ENCODE measurements at places on chromosomes 4 and X.

- no peak for DNase-seq
These were observed 56.1 kb upstream of the HELT start for GRCh38 chr4:184962125-184962638.

- no peak for DNase-seq
These were observed 18.5 kb downstream of the UVSSA start for GRCh38 chr4:1365271-1366178.

DNA sequence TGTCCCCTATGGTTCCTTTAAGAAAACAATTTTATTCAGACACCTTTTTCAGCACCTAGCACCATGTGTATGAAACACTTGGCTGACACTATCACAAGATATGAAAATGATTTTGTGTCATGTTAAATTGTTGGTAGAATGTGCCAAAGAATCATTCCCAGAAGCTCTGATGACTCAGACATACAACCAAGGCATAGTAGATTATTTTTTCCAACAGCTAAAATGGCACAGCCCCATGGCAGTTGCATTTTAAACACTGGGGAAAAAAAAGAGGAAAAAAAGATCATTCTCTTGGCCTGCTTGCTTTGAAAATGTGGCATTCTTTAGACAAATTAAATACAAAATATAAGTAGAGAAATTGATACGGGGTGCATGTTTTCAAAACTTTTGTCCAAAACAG lies 230.2 kb downstream of the NLGN4X start:
- DNase-seq: no peak

- no peak for DNase-seq
These were observed 952.9 kb downstream of the FAT4 start for GRCh38 chr4:126267689-126268088.

DNA sequence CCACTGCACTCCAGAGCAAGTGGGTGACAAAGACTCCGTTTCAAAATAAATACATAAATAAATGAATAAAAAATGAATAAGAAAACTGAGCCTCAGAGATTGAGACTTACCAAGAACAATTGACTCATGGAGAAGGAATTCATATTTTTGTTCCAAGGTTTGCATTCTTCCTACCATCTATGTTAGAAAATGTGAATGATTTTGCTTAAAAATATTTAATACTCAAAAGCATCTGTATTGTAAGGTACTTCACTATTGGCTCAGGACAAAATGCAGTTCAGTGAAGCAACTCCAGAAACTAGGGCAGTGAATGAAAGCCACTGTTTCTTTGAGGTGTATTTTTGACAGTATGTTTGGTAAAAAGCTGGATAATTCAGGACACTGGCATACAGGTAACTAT lies 54.1 kb downstream of the XAGE2 start:
- DNase-seq: no peak

DNA sequence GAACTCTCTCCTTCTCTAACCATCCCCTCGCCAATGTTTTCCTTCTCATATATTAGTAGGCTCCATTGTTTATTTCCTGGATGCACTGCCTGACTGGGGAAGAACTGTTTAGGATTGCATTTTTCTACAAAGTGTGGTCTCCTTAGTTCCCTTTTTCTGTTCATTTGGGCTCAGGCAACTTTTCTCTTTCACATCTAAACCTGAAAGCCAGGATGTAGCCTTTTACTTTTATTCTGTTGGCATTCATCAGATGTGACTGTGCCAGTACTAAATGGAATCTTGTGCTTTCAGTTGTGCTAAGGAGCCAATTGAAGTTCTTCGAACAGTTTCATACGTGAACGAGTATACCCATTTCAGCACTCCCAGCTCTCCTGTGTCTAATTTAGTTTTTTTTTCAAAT lies 59.8 kb downstream of the DDIT4L start:
- DNase-seq: no peak

DNA sequence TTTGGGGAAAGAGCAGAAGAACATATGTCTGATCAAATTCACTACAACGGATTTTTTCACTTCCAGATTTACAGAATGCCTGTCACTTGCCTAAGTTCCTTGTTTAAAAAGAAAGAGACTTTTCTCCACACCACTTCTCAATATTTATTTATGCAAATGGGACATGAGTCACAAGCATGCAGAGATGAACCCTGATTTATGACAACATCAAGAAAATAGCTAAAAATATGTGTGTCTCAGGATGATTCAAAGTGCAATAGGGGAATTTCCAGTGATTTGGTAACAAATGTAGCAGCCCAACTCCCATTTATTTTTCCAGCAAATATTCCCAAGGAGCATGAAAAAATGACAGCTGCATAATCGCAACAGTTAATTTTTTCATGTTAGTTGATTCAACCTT lies 180.4 kb upstream of the FAT1 start:
- DNase-seq: no peak

GRCh38 chr4:504076-504475 lies 5.1 kb downstream of the PIGG start:
- no peak for DNase-seq

- DNase-seq: peak; percentile 14
These were observed 17.0 kb upstream of the PAPSS1 start for GRCh38 chr4:107736924-107737448.

GRCh38 chr4:154622598-154622997 lies 10.1 kb upstream of the FGG start:
- no peak for DNase-seq

DNA sequence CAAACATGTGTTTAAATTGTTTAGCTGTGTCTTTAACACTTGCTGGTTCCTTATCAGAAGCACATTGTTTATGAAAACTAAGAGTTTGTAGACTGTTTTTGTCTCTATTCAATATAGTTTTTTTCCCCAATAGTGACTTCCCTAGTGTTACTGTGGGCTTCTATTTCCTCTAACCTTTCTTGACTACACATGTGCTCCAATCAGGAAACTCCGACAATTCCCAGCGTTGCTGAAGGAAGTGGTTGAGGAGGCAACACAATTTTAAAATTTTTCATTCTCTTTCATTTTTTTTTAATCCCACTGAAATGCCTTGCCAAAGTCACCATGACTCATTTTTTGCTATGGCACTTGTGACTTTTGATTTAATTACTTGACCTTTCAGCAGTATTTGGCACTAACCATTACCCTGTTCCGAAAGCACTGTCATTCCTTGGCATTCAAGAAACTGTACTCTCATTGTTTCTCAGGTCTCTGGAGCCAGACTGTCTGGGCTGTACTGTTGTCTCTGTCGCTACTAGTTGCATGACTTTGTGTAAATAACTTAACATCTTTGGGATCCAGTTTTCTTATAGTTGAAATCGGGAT lies 67.6 kb upstream of the FREM3 start:
- no peak for DNase-seq

GRCh38 chr4:53777244-53777984 lies 186.1 kb upstream of the LNX1 start:
- no peak for DNase-seq

GRCh38 chr4:151626751-151627150 lies 134.1 kb downstream of the GATB start:
- DNase-seq: no peak

- DNase-seq: no peak
These were observed 65.3 kb upstream of the FBXW7 start for GRCh38 chr4:152601156-152601555.

GRCh38 chr4:78624048-78624447 lies 72.5 kb downstream of the ANXA3 start:
- no peak for DNase-seq

GRCh38 chr4:86356425-86357210 lies 3.2 kb downstream of the MAPK10 start:
- no peak for DNase-seq

GRCh38 chr4:24657768-24658617 lies 73.6 kb upstream of the DHX15 start:
- no peak for DNase-seq

DNA sequence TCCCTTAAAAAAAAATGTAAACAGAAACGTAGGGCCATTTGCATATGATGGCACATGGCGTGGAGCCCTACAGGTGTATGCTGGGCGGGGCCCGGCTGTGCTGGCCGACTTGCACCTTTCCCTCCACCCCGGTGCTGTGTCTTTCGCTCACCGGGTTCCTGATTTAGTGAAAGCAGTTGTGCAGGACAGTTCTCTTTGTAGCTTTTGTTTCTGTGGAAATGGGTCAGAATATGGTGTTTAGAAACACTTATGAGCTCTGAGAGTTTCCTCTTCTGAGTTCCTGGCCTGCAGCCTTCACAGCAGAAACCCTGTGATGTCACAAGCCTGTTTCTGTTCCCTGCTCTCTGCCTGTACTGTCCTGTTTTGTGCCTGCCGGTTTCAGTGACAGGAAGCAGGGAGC lies 22.5 kb upstream of the MSANTD1 start:
- DNase-seq: no peak

DNA sequence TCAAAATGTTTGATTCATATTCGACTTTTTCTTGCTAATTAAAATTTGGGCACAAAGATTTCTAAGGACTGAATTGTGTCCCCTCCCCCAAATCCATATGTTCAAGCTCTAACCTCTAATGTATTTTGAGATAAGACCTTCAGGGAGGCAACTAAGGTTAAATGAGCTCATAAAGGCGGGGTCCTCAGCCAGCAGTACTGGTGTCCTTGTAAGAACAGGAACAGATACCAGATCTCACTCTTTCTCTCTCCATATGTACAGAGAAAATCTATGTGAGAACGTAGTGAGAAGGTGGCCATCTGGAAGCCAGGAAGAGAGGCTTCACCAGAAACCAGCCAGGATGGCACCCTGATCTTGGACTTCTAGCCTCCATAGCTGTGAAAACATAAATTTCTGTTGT lies 116.9 kb downstream of the VEGFC start:
- DNase-seq: no peak

DNA sequence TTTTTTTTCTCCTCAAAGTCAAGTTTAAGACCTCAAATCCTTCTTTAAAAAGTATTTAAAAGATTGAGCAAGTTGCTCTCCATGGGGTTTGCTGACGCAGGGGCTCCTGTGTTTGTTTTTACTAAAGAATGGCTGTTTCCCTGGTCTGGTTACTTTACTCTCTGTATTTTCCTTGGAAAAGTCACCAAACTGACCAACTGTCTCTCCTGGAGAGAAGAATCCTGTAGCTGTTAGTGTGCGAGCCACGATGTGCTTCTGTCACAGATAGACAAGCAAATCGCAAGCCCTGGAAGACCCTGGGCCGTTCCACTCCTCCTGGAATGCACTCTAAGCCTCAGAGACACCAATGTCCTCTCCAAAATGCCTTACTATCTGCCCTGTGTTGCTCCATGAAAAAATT lies 212.1 kb downstream of the CHIC2 start:
- no peak for DNase-seq

GRCh38 chr4:119715490-119716445 lies 87.2 kb upstream of the PDE5A start:
- no peak for DNase-seq

DNA sequence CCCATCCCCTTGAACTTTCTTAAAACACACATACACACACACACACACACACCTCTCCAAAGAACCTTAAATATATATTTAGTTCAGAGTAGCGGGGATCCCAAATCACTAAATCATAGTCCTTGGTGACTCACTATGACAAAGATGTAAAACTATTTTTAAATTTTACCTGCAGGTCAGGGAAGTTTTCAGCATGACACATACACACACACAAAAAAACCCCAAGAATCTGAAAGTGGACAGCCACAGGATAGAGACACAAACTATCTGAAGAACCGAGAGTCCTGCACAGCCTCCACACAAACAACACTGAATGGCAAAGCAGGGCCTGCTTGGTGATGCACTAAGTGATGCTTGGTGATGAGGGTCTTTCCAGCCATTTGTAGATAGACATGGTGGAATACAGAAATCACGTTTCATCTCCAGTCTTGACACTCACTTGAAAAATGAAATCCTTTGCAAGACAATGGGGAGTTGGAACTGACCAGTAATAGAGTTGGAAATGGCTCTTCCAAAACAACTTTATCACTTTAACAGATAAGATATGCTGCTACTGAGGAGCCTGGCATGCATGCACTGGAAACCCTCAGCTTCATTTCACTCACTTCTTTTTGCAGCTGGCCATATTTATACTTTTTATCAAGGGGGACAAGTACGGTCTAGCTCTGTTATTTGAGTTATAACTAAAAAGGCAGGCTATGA lies 307.3 kb downstream of the RAPGEF2 start:
- no peak for DNase-seq

- no peak for DNase-seq
These were observed 645.4 kb downstream of the BCOR start for GRCh38 chrX:39452401-39452800.

GRCh38 chr4:144302704-144303536 lies 162.4 kb upstream of the GYPA start:
- no peak for DNase-seq

DNA sequence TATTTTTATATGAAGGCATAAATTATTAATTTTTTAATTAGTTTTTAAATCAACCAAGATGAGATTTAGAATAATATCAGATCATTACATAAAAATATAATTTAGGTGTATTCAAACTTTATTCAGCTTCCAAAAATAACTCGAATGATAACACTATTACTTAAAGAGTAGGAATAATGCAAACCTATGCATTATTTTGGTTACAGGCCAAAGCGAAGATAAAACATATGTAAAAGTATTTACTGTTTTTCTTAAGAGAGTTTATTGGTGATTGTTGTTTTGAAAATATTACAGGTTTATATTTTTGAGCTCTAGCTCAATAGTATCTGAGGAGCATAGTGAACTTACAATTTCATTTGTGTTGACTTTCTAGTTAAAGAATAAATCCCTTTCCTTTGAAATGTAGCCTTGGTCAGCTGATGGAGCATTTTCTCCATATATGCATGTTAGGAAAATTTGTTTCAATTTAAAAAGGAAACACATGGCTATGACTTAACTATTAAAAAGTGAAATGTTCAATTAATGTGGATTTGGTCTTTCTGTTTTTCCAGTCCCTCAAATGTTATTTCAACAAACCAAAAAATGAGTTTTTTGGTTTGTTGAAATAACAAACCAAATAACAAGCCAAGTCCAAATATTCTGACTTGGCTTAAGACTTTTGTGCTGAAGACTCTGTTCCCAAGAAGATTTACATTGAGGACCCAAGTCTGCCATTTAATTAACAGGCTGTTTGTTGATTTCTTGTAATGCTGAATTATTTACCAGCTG lies 346.9 kb downstream of the ARHGAP24 start:
- DNase-seq: no peak

DNA sequence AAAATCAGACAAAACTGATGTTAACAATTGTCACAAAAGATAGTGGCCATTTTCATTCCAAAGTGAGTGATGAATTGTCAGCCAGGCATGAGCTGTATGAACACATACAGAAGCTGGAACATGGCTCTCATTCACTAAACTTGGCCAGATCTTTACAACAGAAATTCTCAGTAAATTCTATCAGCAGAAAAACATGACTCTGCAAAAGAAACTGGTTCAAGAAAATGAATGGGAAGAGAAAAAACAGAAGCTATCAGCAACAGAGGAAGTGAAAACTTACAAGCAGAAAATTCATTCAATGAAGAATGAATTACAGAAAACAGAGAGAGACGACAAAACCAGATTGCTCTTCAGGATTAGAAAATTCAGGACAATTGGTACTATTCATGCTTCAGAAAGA lies 249.6 kb downstream of the COL25A1 start:
- no peak for DNase-seq

- no peak for DNase-seq
These were observed 11.8 kb upstream of the MAN2B2 start for GRCh38 chr4:6562931-6563901.
